Kidney (tissue), 22 donors: ENCODE measurements at places on chromosomes 7 and 10. TPM values are rescaled to one million over a fixed set of nuclear protein-coding genes. Genes with fewer than 3 reads are reported as not detected.

CLRN3 gene
- total RNA-seq: 9.4 TPM

FAM237B gene
- total RNA-seq: not detected

NPY4R gene
- not detected for total RNA-seq

- no peak for DNase-seq
These were observed 396.8 kb upstream of the LRGUK start for GRCh38 chr7:133730360-133730759.

DNA sequence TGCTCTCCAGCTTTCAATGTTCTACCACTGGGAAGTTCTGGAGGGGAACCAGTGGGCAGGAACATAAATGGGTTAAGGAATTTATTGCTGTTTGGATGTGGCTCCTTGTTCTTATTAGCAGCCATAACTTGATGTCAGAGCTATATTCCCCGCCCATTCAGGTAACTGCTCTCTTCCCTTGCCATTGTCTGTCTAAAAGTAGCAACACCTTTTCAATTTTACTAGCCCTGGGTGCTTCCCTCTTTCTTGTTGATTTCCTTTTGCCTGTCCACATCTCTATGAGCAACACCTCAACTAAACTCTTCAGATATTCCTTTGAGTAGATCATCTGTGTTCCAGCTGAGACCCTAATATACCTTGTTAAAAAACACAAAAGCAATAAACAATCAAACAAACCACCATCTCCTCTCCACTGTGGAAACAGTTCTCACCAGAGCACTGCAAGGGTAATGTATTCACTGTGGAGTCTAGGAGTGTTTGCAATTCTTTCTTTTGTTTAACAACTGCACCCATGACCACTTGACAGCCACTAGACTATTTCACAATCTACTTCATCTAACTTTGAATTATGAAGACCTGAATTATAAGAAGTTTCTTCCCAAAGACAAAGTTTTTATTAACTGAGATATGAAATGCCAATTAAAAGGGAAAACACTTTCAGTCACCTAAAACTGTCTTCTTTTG is 436.7 kb downstream of the IPMK start:
- DNase-seq: no peak

GRCh38 chr7:47957156-47957555 is 8.9 kb upstream of the PKD1L1 start:
- no peak for DNase-seq

DNA sequence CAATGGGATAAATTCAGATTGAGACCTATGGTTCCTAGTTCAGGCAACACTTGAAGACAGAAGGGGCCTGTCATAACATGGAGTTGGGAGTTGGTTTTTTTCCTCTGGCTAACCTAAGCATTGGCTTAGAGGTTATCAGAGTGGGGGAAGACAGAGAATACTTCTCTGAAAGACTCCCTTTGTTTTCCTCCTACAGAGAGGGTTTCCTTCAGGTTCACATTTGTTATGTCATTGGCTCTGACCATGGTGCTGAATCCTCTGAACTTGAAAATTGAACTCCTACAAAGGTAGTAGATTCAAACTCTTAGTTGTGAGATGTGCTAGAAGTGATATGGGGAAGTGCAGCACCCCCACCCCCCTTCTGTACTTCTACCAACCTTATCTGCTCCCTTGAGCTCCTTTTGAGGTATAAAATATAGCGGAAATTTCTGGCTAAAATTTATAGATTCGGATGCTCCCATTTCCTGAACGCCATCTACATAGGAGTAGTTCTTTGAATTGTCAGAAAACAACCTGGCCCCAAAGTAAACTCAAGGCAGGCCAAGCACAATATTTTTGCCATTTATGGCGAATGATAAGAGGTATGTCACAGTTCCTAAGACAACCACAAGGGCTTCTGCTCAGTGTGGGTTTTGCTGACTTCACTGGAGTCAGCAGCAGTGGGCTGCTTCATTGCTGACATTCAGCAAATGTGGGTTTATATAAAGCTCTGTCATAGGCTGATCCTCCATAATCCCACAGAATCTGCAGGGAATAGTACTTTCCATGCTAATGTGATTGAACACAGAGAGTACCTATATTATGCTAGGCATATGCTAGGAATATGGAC is 131.6 kb upstream of the KLF14 start:
- DNase-seq: peak; percentile 32

DNA sequence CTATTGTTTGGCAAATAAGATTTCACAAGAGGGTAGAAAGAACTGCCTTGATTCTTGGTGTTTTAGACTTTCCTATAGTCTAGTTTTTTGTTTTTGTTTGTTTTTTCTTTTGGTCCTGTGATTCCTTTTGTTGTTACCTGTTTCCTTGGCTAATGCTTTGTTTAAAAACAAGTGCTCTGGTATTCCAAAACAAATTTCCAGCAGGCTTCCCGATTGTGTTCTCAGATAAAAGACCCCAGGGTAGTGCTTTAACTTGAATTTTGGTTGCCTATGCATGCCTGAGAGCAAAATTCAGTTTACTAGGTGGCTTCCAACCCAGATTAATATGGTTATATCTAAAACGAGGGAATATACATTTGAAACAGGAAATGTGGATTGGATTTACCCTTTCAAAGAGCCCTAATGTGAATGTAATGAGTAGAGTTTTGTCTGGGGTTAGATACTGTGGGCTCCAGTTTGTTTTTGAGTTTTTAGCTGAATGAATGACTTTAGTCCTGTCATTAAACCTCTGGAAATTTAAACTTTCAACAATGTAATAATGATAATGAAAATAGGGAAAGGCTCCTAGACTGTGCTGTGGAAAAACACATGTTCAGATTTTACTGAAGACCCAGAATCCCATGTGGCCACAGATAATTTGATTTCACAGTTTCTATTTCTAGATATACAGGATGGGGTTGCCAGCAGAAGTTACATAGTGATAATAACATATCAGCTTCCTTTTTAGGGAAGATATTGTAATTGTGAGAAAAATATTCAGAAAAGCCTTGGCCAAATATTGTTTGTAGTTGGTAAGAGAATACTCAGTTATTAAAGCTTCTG is 23.9 kb downstream of the AUTS2 start:
- no peak for DNase-seq

DNA sequence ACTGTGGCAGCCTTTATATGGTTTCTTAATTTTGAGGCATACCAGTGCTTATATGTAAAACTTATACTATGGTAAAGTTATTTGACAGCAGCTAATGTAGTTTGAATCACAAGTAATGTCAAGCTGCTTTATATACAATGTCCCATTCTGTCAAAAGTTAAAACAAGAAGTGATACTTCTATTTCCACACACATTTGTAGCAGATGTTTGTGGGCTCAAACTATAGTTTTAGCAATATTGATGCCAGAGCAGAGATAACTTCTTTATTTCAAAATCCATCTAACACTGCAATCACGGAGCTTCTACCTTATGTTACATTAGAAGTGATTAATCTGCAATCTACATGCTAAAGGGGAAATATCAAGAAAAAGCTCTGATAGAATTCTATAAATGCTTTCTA is 149.6 kb downstream of the ADK start:
- no peak for DNase-seq
